ENCODE measurements at places on chromosomes 11 and 22.

DNA sequence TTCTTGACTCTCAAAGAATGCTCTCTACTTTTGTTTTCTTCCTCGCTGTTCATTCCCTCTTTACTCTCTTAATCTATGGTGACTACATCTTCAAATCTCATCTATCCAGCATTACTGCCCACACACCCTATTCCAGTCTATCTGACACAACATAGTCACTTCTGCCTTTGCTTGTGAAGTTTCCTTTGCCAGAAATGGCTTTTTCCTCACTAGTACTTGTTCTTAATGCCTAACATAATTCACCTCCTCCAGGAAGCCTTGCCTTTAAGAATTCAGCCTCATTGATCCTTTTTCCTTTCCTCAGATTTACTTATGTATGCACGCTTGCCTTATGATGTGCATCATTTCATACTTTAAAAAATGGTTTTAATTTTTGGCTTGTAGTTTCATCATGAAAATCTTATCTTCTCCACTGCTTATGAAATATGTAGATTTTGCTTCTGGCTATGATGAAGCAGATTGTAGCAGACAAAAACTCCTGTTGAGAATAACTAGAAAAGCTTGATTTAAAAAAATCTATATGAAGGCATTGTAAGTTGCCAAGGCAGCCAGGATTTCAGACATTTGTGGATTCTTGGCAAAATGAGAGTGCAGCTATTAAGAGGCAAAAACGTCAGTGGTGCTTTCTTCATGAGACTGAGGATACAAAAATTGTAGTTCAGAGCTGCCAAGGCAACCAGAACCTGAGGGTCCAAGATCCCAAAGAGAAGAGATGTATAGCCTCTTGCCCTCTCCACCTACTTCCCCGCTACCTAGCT lies 31.8 kb downstream of the RNF169 start:
- no peak for DNase-seq

DNA sequence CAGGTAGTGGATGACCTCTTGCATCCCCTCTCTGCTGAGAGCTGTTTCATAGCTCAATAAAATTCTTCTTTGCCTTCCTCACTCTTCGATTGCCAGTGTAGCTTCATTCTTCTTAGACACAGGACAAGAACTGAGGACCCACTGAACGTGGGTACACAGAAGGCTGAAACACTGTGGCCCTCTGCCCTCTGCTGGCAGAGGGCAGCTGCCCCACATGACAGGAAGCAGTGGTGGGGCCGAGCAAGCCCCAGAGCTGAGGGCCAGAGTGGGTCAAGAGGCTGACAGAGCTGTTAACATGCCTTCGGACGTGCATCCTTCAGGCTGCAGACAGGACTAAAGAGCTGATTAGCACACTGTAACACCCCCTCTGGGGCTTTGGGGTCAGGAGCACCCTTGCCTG lies 15.6 kb downstream of the SMC1B start:
- no peak for DNase-seq

GRCh38 chr11:15434529-15434928 lies 319.8 kb downstream of the INSC start:
- DNase-seq, result no peak

GRCh38 chr22:35230839-35231584 lies 26.3 kb upstream of the HMGXB4 start:
- no peak for DNase-seq

GRCh38 chr11:57214098-57214417 lies 23.0 kb downstream of the APLNR start:
- no peak for DNase-seq

DNA sequence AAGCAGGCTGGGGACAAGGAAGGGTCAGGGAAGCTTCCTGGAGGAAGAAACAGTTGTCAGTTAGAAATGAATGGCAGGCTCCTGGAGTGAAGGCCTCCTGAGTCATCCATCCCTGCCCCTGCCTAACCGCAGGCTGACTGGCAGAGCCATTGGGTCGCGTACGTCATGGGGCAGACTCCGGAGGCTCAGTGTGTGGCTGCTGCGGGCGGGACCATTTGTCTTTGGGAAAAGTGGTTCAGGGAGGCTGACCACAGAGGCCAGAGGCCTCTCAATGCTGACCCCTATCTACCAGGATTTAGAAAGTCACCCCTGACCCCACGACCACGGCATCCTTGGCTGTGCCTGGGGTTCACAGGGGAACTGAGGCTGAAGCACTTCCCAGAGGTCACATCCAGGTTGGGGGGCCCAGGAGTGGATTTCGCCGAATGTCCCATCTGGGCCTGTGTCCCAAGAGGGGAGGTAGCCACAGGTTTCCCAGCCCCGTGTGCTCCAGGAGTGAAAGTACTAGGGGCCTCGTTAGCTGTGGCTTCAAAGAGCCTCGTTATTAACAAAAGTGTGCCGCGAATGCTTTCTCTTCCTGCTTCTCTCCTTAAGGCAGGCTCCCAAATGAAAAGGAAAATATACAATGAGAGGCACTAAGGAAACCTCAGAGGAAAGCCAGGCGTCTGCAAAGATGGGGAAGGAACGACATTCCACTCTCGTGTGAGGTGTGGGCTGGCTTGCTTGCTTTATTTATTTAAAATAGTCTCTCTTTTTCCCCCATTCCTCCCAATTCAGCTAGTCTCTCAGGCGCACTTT lies 58.9 kb downstream of the FLRT1 start:
- no peak for DNase-seq

DNA sequence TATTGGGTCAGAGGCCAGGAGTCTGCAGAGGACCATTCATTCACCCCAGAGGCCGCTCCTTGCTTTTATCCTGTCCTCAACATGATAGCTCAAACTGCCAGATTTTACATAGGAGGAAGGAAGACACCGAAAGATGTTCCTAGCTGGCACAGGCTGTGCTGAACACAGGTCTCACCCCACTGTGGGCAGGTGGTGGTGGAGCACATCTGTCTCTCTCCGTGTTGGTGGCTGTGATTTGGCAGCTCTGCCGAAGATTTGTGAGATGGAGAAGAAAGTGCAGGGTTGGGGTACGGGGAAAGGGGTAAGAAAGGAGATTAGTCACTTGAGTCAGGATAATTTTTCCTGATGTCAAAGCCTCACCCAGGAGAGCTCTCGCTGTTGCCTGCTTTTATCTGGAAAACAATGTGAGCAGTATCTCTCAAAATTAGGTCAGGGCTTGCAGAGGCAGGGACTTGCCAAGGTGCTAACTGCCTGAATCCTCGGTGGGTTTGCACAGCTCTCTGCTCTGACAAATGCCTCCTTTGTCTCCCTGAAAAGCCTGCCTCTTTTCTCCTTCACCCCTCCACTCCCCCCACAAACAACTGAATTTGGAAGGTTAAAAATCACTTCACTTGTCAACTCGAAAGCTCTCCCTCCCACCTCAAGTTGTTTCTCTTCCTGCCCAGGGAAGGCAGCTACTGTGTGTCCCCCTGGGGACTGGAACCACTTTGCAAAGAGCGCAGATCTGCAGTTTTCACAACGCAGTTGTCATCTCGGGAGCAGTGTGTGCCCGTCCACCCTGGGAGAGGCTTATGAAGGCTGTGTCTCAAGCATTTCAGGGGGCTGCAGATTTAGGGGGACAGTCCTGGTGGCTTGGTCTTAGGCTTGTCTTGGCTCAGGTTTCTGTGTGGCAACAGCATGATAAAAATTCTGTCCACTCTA lies 299.7 kb downstream of the ST3GAL4 start:
- no peak for DNase-seq

GRCh38 chr11:115518983-115519628 lies 14.9 kb upstream of the CADM1 start:
- no peak for DNase-seq

- no peak for DNase-seq
Observed at GRCh38 chr11:61151545-61152252, 9.5 kb downstream of the VPS37C start.

Data from nephron progenitor cell (in vitro differentiated cells).